Bronchus fibroblast of lung (primary cell): ENCODE measurements at places on chromosomes 2 and 18. TPM values are rescaled to one million over a fixed set of nuclear protein-coding genes. Genes with fewer than 3 reads are reported as not detected.

SDC1 gene
- total RNA-seq: 30.6 and 37.7 TPM in 2 replicates

NDUFV2 gene
- total RNA-seq: 121 and 134 TPM in 2 replicates

ACKR3 gene
- total RNA-seq: 0.15 TPM in 1 of 2 replicates, not detected in the other

GRHL1 gene
- 0.50 and 0.74 TPM in 2 replicates for total RNA-seq

FAM237A gene
- total RNA-seq: not detected in 2 replicates
